ENCODE measurements at places on chromosomes 3 and 15. TPM values are rescaled to one million over a fixed set of nuclear protein-coding genes. Genes with fewer than 3 reads are reported as not detected.

Gene RAD54L2
- 37.2 TPM for total RNA-seq

Gene RTP3
- total RNA-seq = not detected

Gene CIAO2A
- total RNA-seq = 52.8 TPM

Gene PGBD4
- total RNA-seq = 1.3 TPM

Gene SHC4
- total RNA-seq = 4.0 TPM

Gene INSYN1
- total RNA-seq = 0.43 TPM

Gene SNX22
- total RNA-seq = 0.14 TPM

Gene TRIM42
- total RNA-seq = not detected

Measured in placental pericyte (primary cell).